ENCODE measurements at places on chromosomes 7 and 10. TPM values are rescaled to one million over a fixed set of nuclear protein-coding genes. Genes with fewer than 3 reads are reported as not detected.

DNA sequence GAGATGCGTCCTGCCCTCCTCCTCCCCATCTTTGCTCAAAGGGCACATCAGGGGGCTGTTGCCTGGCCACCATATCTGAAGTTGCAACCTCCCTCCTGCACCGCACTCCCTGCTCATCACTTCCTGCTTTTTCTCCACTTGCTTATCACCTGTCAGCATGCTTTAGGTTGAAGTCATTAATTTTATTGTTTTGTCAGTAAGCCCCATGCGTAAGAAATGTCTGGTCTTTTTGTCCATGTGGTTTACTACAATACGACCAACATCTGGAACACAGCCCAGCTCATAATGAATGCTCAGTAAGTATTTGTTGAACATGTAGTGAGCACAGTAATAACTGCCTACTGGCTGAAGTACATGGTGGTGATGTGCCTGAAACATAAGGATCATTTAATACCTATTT is 71.6 kb upstream of the GJD4 start:
- DNase-seq, result peak; percentile 8

The PNLIPRP1 gene
- polyA plus RNA-seq, result not detected

DNA sequence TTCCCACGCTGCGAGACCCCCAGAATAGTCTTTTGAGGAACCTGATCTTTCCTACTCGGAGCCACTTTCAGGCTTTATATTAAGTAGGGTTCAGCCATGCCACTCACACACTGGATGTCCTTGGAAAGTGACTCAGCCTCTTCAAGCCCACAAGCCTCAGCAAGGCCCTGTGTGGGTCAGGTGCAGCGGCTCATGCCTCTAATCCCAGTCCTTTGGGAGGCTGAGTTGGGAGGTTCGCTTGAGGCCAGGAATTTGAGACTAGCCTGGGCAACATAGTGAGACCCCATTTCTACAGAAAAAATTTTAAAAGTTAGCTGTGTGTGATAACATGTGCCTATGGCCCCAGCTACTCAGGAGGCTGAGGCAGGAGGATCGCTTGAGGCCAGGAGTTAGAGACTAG is 119.7 kb upstream of the TNRC18 start:
- no peak for DNase-seq

The LRRC18 gene
- not detected for polyA plus RNA-seq

The GIMAP8 gene
- not detected for polyA plus RNA-seq

The HOGA1 gene
- polyA plus RNA-seq, result 4.8 TPM

DNA sequence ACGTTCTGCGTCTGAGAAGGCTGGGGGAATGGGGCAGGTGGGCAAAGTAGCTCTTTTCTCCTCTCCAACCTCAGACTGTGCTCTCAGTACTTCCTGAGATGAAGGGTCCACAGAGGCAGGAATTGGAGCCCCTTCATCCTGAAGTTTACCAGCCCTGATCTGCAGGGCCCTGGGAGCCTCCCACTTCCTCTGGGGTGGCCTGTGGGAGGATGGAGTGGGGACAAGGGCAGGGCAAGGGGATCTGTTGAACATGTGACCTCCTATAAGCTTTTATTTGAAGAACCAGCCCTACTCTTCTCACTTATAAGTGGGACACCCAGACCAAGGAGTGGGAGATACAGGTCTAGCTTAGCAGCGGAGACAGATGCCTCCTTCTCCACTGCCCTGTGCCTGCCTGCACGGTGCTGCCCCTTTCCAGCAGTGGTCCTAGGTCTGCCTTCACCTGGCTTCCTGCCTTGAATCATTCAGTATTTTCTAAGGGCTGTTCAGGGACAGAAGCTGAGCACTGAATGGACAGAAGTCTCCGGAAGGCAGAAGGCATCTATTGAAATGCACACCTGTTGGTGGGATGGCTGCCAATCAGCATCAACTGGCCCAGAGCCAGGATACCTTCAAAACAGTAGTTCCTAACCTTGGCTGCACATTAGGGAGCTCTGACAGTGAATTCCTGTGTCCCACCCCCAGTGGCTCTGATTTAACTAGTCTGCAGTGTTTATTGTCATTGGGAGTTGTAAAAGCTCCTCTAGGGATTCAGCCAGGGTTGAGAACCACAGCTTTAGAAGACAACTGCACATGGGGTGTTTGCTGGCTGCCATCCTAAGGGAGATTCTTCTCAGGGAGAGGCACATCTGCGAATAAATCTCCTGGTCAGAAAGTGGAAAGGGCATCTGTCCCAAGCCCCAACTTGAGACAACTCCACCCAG is 2.7 kb upstream of the ARHGAP22 start:
- no peak for DNase-seq

The FBXL13 gene
- 1.1 TPM for polyA plus RNA-seq

DNA sequence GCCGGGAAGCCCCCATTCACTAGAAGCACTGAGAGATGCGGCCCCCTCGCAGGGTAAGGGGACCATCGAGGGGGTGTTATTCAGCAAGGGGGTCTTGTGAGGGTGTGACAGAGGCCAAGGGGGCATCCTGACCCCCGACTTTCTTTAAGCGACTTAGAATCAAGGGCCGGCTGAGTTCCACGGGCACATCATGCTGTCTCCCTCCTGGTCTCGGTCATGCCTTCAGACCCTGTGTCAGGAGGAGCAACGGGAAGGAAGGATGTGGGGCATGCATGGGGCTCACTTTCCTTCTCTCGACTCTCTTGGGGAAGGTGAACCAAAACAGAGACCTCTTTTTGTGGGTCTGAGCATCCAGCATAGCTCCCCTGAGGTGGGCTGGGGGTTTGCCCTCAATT is 2.5 kb downstream of the ACSL5 start:
- no peak for DNase-seq

DNA sequence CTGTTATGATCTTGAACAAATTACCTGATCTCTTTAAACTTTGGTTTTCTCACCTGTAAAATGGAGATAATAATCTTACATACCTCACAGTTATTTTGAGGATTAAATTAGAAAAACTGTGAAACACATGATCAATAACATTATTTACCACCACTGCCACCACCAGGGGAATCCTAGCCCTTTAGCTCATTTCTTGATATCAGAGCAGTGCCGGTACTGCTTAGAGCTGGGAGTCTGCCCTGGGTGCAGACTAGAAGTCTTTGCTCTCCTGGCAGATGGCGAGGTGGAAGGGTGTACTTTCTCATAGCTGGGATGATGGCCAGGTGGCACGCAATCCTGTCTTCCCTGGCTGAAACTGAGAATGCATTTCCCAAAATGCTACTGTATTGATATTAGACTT is 12.7 kb upstream of the EFCAB10 start:
- no peak for DNase-seq

The PIP gene
- polyA plus RNA-seq, result not detected

DNA sequence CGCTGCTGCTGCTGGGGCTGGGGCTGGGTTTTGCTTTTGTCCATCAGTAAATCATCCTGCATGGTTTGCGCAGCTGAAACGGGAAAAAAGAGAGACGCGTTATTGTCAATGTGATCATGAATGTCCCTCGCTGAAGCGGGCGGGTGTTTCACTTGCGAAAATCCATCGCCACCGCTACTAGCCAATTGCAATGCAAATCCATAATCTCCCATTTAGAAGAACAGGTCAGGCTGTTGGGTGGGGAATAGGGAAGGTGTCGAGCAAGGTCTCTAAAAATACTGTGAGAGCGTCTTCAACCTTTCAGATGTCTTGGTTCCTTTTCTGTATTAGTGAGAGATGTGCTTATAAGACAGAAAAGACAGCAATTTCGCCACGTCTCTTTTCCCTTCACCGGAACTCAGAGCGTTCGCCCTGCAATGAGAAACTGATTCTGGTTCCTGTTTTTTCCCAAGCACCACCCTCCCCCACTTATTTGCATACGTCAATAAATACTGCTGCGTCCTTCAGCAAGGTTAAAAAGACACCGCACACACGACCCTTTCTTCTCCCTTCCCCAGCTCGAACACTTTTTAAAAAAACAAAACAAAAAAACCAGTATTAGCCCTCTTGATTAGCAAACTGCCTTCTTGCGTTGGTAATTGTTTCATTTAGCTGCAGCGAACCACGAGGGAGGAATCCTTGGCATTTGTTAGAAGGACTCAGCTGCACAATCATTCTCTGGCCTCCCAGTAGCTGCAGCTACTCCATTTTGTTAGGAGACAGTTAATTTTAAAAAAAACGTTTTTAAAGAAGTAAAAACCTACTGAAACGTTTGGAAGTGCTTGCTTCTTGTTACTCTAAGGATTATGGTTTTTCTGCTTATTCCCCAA is 50.4 kb downstream of the CPEB3 start:
- DNase-seq, result peak; percentile 76

GRCh38 chr7:22672846-22673680 is 53.9 kb upstream of the IL6 start:
- no peak for DNase-seq
